Naive thymus-derived CD8-positive, alpha-beta T cell (primary cell): ENCODE measurements at places on chromosomes 3 and 15. TPM values are rescaled to one million over a fixed set of nuclear protein-coding genes. Genes with fewer than 3 reads are reported as not detected.

Gene ISLR2
- polyA plus RNA-seq: not detected

- no peak for DNase-seq
Observed at GRCh38 chr3:147215660-147216059, 190.7 kb downstream of the ZIC4 start.

Gene TGFBR2
- 226 TPM for polyA plus RNA-seq

DNA sequence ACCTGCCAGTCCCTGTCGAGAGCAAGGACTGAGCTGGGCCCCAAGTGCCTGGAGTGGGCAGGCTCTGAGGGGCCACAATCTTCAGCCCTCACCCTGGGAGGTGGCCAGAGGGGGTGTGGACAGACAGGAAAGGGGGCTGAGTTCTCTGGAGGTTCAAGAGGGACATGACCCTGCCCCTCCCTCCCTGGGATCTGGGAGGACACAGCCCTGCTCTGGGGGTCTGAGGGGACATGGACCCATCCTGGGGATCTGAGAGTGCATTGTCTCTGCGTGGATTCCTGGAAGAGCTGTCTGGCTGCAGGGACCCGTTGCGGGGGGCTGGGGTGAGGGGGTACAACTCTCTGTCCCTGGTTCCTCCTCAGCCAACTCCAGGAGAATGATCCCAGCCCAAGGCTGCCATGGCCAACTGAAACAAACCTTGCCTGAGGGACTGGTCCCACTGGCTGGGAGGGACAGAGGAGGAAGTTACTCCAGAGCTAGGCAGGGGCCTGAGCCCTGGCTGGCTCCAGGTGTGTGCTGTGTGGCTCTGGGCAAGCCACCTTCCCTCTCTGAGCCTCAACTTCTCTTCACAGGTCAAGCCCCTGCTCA lies 29.0 kb downstream of the PTH1R start:
- DNase-seq: no peak

GRCh38 chr15:58139989-58140522 lies 1.9 kb downstream of the AQP9 start:
- no peak for DNase-seq

DNA sequence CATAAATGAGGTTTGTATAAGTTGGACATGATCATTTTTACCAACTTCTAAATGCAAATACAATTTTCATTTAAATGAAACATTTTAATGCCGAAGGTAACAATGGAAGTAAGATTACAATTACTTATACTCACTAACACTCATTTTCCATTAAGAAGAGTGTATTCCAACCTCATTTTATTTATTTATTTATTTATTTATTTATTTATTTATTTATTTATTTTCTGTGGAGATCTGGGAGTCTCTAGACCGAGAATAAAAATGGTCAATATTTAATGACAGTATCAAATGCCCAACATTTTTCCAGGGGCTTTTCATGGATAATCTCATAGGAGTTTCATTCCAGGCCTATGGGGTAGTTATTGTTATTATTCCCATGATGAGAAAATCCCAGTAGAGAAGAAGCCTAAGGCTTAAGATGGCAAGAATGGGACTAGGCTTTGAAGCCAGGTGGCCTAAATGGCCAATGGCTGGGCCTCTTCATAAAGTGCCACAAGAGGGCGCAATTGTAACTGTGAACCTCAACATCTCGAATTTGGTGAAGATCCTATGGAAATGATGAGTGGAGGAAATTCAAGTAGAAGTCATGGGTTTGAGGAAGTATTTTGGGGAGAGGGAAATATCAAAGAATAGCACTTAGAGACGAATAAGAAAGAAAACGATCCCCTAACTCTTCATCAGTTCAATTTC lies 21.3 kb downstream of the VGLL3 start:
- no peak for DNase-seq

GRCh38 chr3:43373560-43373928 lies 87.2 kb downstream of the SNRK start:
- DNase-seq: no peak

Gene PLA2G4F
- polyA plus RNA-seq: 0.04 TPM

GRCh38 chr3:47634996-47635395 lies 56.3 kb upstream of the CSPG5 start:
- no peak for DNase-seq

Gene HDGFL3
- 2.9 TPM for polyA plus RNA-seq

GRCh38 chr3:197339841-197340520 lies 41.6 kb upstream of the DLG1 start:
- DNase-seq: no peak

- DNase-seq: no peak
Observed at GRCh38 chr3:190239325-190239724, 82.9 kb downstream of the CLDN1 start.

Gene GPR62
- polyA plus RNA-seq: not detected

Gene C3orf62
- polyA plus RNA-seq: 0.73 TPM

DNA sequence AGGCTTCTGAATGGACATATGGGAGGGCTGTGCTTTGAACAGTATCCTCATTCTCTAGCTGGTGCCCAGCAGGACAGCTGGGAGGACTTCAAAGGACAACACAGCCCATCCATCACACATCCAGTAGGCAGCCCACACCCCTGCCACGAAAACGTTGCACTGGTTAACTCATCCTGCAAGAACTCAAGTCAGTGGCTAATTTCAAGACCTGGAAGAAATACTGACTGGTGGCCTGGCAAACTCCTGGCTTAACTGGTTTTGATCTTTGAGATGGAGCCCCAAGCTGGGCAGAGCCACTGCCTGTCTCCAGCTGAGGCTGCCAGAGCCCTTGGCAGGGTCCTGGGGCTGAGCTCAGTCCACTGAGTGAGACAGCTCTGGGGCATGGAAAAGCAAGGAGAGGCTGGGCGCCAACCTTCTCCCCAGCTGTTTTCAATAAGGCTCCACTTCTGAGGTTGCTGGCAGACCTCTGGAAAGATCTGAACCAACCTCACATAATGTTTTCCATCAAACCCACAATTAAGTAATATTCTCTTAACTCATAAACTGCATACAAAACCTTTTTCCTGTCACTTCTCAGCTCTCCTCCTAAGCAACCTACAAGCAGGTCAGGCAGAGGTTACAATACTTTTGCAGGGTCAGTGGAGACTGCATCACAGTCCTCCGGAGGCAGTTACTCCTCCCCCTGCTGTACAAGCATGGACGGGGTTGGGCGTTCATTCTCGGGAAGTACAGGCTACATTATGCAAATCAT lies 110.3 kb downstream of the MYLK start:
- DNase-seq: no peak

GRCh38 chr3:61924090-61924735 lies 362.8 kb downstream of the PTPRG start:
- no peak for DNase-seq

DNA sequence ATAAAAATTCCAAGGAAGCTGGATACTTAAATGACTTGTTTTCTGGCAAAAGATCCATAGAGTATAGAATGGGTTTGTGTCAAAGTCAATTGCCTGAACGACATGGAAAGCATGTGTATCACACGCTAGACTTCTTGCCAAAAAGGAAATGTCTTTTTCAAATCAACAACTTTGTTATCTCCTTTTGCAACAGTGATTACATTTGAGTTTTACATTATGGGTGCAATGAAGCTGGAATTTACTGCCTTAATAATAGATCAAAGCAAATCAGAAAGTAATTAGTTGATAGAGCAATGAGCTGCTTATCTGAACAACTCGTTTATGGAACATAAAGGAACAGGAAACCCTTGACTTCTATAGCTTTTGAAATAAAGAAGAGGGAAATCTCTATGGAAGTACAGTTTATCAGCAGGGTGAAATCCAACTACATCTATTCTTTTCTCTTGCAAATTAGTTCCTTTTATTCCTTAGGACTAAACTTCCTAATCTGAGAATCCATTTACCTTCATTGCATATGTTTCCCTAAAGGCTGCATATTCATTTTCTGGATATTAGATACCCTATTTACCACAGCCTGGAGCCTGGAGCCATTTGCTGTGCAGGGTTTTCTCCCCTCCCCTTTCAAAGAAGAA lies 415.1 kb upstream of the NECTIN3 start:
- DNase-seq: no peak

DNA sequence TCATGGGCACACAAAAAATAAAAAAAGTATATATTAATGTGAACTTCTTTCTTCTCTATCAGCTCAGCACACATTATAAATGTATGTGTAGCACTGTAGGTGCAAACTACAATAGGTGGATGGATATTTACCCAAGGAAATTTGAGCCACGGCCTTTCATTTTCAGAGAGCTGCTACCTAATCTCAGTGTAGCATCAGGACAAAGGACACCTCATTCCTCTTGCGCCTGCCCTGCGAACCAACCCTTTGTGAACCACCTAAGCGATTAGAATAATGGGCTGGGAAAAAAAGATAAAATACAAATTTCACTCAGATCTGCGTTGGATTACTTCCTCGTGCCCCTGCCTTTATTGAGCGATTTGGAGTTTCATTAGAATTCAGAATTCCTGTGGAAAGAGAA lies 263.2 kb downstream of the NR2F2 start:
- no peak for DNase-seq
